Cardiac muscle cell (in vitro differentiated cells and primary cell): ENCODE measurements at places on chromosomes 2 and 18. TPM values are rescaled to one million over a fixed set of nuclear protein-coding genes. Genes with fewer than 3 reads are reported as not detected.

GRCh38 chr18:71398531-71398930, 1109.7 kb downstream of the SOCS6 start:
- DNase-seq, result peak; percentile 72

DNA sequence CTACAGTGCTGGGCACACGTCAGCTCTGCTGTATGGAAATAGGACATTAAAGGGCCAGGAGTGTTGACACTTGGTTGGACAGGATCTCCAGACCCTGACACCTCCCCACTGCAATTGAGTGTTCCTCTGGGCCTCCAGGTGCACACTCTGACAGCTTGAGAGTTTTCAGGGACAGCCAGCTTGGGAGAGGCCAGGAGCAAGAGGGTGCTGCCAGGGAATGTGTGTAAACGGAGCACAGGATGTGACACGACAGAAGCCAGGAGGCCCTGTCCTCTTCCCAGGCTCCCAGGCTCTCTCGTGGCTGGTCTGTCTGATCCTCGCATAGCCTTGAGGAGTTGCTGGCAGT, 318.1 kb upstream of the HS6ST1 start:
- DNase-seq, result no peak

- no peak for DNase-seq
Measured at GRCh38 chr2:74206180-74206688, 7.8 kb downstream of the MTHFD2 start.

DNA sequence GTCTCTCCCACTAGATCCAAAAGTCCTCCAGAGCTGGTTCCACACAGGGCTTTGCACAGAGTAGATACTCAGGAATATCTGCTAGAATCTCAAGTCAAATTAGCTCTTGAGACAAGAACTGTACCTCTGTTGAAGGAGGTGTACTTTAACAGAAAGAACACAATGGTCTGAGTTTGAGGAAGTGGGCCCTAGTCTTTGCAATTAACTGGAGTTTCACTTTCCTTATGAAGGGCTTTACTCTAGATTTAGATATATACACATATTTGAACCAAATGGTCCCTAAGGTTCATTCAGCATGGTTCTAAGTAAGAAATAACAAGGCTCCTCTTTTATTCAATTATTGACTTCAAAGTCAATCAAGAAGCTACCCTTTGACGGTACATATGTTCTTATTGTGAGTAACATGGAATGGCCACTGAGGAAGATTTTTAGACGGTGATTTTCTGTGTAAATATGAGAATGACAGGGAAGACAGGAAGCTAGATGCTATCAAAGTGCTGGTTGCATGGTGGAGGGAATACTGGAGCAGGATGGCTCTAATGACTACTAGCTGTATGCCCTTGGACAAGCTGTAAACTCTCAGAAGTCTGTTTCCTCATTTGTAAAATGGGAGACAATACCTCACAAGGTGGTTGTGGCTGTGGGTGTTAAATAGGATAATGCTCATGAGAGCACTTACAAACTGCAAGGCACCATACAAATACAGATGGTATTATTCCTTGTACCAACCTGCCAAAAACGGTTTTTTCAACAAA, 73.5 kb upstream of the SERTAD2 start:
- DNase-seq, result no peak

GRCh38 chr18:13112982-13113381, 105.6 kb upstream of the LDLRAD4 start:
- DNase-seq, result peak; percentile 72

DNA sequence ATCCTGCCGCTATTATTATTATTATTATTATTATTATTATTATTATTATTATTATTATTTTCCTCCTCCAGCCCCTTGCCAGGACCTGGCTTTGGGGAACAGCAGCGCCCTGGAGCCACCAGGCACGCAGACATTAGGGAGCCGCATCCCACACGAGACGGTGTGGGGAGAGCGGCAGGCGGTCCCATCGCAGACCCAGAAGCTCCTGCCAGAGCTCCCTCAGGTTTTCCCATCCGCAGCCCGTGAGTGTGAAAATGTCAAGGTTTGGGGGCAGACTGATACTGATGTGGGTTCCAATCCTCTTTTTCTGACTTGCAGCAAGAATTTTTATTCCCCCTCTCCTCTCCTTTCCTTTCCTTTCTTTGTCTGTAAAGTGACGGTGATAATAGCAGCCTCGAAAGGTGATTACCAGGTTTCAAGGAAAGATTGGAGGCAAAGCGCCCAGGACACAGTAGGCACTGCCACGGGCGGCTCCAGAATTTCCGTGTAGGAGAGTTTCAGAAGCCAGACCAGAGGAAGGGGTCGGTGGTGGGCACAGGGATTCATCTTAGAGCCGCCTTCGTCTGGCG, 816 bp downstream of the SCTR start:
- DNase-seq, result no peak

GRCh38 chr2:167279810-167280209, 391.5 kb downstream of the XIRP2 start:
- no peak for DNase-seq

GRCh38 chr2:231926761-231927565, 767 bp upstream of the NPPC start:
- peak; percentile 23 for DNase-seq

GRCh38 chr2:71385012-71385411, 53.4 kb downstream of the ZNF638 start:
- DNase-seq, result peak; percentile 82

- DNase-seq, result peak; percentile 93
Measured at GRCh38 chr2:235746257-235746934, 252.6 kb downstream of the AGAP1 start.

DNA sequence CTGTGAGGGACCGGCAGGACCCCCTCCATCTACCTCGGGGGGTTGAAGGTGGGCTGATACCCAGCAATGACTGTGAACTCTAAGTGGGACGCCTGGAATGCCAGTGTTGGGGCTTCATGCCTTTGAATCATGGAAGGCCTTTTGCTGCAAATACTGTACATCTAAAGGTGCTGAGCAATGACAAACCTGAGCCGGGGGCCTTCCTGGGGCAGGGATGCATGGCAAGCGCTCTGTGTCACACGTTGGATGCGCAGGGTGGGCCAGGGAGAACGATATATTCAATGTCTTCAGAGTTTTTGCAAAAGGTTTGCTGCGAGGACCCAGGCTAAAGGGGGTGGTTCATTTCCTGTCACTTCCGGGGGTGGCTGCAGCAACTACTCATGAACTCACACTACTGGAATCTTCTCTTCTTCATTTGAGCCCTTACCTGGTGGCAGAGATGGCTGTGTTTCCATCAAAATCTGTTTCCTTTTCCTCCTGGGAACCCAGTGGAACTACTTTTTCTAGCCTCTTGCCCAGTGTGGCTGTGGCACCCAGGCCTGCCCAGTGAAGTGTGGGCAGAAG, 24.1 kb upstream of the INHBB start:
- no peak for DNase-seq

DNA sequence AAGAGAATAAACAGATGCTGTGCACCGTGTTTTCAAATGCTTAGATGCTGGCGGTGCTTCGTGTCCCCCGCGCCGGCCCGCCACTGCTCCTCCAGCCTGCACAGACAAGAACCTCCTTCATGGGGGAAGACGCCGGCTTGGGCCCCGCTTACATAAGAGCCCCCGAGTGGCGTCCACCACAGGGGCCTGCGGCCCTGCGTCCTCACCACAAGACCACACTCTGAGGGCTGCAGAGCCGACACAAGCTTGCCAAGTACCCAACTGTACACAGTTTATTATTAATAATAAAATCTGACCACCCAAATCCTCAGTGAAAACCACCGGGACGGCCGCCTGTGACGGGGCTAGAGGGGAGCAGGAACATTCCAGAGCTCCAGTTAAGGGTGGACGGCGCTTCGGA, 232.2 kb downstream of the HDAC4 start:
- no peak for DNase-seq

GRCh38 chr2:54574860-54575247, 118.7 kb downstream of the SPTBN1 start:
- no peak for DNase-seq

- DNase-seq, result no peak
Measured at GRCh38 chr2:23509596-23510292, 124.8 kb downstream of the KLHL29 start.

- DNase-seq, result no peak
Measured at GRCh38 chr2:65358678-65359400, 73.6 kb downstream of the SPRED2 start.

- no peak for DNase-seq
Measured at GRCh38 chr2:214322662-214323061, 88.2 kb upstream of the VWC2L start.

GRCh38 chr2:24491542-24492420, 727 bp downstream of the NCOA1 start:
- peak; percentile 48 for DNase-seq

DNA sequence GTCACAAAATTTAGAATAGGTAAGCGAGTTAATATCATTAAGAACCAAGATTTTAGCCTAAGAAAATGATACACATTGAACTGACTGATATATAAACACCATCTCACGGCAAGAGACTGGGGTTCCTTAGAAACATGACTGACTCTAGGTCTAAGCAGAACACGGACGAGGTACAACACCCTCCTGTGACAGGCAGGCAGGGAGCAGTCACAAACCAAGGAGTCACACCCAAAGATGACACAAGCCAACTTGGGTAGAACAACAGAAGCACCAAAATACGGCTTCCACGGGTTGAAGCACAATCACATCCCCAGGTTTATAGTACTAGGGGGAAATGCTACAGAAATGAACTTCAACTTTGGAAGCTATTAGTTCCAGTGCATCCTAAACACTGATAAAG, 24.3 kb downstream of the HDLBP start:
- no peak for DNase-seq

DNA sequence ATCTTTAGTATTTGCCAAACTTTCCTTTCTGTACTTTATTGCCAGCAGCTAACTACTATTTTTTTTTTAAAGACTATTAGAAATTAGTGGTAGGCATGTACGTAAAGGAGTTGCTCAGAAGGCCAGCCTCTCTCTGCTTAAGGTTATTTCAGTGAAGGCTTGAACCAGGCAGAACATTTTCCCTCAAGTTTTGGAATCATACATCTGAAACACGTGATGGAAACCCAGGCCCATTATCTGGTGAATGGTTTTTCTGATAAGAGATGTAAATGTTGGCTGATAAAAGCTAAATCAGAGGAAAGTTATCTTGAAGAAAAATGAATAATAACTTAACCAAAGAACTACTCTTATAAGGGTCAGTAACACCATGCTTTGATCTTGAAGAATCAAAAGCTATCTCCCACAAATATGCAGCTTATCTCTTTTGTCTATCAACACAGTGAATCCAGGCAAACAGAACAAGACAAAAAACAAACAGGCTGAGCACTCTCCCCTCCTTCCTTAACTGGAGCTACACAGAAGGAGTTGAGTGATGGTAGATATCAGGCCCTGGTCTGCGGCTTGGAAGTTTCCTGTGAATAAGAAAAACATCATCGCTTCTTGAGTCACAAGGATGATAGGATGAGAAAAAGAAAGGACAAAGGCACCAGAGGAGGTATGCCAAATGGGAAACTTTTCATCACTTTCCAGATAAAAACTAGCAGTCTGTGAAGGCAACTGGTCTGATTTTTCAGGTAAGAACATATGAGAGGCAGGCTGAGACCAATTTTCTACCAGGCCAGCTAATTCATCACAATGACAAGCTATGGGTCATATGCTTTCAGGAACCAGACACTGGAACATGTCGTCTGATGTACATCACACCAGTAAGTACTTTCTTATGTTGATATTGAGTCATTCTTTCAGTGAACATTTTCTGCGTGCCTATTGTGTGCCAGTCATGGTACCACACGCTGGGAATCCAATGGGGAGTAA, 88.4 kb upstream of the STK17B start:
- DNase-seq, result peak; percentile 91

DNA sequence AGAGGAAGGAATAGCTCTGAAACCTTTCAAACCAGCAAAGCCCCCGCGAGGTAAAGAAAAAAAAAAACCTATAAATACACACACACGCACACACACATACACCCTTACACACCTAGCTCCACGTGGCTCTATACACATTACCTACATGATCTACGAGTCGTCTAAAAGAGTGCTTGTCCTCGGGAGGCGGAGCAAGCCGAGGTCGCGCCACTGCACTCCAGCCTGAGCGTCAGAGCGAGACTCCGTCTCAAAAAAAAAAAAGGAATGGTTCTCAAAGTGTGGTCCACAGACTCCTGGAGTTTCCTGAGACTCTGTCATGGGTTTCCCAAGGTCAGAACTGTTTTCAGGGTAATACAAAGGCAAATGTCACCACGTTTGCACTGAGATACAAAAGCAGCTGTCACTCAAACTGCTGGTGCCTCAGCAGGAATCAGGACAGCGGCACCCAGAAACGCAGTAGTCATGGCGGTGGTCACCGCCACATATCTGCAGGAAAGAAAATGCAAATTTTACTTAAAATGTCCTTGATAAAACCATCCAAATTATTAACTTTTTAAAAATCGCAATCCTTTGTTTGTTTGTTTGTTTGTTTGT, 130.0 kb upstream of the GPC1 start:
- DNase-seq, result no peak

GRCh38 chr2:167843217-167843616, 404.2 kb downstream of the STK39 start:
- no peak for DNase-seq

DNA sequence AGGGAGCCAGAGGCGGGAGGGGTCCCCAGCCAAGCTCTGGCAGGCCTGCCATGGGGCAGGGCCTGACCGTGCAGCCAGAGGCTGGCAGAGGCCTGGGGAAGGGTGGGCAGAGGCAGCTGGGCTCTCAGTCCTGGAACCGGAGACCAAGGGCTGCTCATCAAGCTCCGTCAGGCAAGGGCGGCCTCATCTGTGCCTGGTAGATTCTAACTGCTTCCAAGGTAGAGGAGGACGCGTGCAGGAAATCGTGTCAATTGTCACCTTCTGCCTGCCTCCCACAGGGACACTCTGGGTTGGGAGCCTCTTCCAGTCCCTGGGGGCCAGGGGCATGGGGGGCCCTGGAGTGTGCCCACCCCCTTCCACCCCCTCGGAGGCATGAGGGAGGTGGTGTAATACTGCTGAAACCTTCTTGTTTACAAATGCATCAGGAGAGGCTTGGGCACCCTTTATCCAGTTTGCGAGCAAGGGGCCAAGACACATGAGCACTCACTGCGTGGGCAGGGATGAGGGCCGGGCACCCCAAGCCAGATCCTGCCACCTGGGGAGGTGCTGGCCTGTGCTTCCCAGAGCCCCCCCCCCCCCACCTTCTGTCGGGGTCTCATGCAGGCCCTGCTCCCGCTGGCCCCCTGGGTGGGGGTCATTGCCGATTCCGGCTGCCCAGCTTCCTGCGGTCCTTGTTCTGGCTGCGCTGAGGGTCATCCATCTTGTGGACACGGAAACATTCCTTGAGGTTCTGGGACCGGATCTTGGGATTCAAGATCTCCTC, 9.0 kb downstream of the SNORC start:
- no peak for DNase-seq

The IRS1 gene
- 18.5 and 40.4 TPM in 2 replicates for total RNA-seq

The VWA3B gene
- total RNA-seq, result 0.09 and 0.67 TPM in 2 replicates

The CDH2 gene
- total RNA-seq, result 205 and 267 TPM in 2 replicates

The MOCOS gene
- total RNA-seq, result 0.60 and 0.85 TPM in 2 replicates

The PLCL1 gene
- 4.9 and 9.0 TPM in 2 replicates for total RNA-seq

The SPATA3 gene
- not detected in 2 replicates for total RNA-seq

The CFC1B gene
- total RNA-seq, result 0.21 TPM in 1 of 2 replicates, not detected in the other

The IL36G gene
- 0.30 TPM in 1 of 2 replicates, not detected in the other for total RNA-seq

The GLI2 gene
- total RNA-seq, result 9.5 and 13.8 TPM in 2 replicates
